HFFc6 (cell line): ENCODE measurements at places on chromosomes 5 and 9. TPM values are rescaled to one million over a fixed set of nuclear protein-coding genes. Genes with fewer than 3 reads are reported as not detected.

DNA sequence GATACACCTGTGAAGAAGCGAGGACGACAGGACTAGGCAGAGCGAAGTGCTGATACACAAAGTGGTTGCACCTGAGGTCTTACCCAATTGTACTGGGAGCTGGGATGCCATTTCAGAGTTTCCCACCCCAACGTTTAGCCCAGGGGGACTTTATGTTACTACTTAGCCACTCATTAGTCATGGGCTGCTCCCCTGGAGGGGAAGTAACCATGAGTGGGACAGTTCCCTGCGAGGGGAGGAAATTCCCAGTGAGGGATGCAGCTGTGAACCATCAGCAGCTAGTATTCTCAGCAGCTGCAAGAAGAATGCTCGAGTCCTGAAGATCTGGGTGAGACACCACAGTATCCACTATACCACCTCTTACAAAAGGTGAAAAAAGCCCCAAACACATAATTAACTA lies 93.7 kb upstream of the ACTBL2 start:
- no peak for DNase-seq

DNA sequence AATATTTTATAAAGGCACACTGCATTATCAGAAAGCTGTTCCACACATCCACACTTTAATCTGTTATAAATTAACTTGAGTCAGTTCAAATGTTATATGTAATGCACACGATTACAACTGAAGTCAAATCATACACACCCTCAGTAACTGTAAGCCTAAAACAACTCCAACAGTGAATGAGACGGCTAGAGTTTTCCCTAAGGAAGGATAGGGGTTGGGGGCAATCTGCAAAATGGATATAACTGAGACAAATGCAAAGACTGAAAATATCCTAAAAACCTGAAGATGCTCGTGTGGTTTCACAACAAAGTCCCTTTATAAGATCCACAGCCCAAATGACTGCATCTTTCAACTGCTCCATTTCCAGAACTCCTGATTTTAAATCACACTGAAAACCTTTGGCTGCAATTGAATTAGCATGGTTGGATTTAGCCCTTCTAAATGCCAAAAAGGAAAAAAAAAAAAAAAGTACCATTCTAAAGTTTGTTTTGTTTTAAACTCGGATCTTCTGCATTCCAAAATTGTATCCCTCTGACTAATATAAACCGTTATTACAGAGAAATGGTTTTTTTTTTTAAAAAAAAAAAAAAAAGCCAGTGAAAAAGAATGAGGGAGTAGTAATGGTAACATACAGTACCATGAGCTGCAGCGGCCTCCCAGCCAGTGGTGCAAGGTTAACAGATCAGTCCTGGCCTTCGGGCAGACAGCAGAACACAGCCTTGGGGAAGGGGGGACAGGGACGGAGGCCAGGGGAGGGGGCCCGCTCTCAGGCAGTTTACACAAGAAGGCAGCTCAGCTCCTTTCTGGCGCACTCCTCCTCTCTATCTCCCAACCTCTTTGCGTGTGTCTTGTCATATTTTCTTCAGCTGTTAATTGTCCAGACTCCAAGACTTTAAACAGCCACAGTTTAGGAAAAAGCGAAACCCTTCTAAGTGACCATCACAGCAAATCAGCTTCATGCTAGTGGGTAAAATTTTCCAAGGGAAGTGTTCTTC lies 166.1 kb downstream of the BNC2 start:
- DNase-seq, result no peak

NFIL3 gene
- total RNA-seq, result 11.8 to 16.9 TPM (median 12.8 TPM) in 3 replicates

DNA sequence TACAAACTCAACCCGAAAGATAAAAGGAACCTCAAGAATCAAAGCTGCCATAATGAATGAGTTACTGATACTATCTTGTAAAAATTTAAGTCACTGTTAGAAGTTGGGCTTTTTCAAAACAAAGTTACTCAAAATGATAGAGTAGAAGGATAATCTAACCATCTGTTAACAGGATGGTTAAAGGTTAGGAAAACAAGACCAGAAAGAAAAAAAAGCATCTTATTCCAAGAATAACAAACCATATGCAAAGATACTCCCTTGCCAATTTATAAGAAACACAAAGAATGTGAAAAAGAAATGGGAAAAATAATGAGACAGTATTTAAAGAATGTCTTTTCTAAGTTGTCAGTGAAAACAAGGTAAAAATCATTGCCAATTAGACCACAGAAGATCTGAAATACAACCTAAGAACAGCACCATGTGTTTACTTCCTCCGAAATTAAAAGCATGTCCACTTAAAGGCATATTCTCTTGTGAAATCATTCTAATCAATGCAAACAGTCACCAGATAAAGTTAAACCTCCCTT lies 51.2 kb downstream of the STRBP start:
- no peak for DNase-seq

- DNase-seq, result no peak
Observed at GRCh38 chr5:155750571-155750970, 576.4 kb upstream of the SGCD start.

- DNase-seq, result no peak
Observed at GRCh38 chr5:149617760-149618306, 36.5 kb downstream of the ARHGEF37 start.

CHSY3 gene
- 0.05 to 0.19 TPM in 2 of 3 replicates, not detected in the other for total RNA-seq

BTNL3 gene
- not detected in 3 replicates for total RNA-seq

DNA sequence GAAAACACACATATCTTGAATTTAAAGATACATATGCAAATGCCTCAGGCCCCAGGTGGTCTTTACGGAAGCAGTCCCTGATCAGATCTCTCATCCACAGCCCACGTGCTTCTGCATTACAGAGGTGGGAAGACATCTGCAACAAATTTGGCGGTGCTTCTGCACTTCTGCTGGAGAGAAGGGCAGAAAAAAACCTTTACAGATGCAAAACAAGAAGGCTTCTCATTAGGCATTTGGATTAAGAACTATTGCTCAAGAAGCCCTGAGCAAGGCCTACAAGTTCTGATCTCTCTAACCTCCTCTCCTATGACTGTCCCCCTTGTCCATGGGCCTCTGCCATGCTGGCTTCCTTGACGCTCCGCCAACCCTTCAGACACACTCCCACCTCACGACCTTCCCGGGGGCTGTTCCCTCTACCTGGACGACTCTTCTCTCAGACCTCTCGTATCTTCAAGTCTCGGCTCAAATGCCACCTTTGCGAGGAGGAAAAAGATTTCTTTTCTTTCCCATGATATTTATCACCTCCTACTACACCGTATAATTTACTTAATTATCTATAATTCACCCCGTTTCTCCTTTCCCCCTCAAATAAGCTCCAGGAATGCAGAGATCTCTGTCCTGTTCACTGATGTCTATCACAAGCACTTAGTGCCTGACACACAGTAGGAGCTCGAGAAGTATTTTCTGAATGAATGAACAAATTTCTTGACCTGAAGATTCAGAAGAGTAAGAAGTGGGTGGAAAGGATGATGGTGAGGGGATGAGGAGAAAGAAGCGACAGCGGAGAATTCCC lies 1.1 kb downstream of the MTMR12 start:
- DNase-seq, result no peak

FCHSD1 gene
- 23.5 to 31.7 TPM (median 24.4 TPM) in 3 replicates for total RNA-seq

DNA sequence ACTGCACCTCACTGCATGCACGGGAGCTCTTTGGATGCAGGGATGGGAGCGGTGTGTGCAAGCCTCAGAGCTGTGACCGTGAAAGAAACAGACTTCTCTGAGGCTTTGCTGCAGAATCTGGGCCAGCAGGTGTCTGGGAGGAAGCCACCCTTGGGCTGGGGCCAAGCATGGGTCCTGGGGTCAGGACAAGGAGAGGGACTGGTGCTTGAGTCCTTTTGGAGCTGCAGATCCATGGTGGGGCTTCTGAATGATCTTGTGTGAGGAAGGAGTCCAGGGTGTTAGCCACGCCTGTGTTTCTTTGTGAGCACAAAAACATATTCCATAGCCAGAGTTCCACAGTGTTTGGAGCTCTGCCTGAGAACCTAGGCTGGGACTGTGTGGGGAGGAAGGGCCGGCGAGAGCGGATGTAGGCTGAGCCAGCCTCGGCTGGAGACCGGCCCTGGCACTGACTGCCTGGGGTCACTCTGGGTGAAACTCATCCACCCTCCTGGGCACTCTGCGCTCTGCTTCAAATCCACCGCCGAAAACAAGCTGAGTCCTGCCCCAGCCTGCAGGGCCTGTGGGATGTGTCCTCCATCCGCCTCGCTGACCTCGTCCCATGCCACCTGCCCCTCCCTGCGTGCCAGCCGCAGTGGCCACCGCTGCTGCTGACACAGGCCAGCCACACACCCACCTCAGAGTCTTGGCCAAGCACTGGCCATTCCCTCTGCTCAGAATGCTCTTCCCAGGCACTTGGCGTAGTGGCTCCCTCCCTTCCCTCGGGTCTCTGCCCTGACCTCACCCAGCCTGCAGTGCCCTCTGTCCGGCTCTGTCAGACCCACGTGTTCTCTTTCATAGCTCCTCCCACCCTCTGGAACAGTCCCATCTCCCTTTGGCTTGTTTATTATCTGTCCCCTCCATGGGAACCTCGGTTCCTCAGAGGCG lies 26.7 kb downstream of the ERGIC1 start:
- no peak for DNase-seq

- DNase-seq, result no peak
Observed at GRCh38 chr9:98091735-98092612, 27.0 kb downstream of the TRIM14 start.

- DNase-seq, result no peak
Observed at GRCh38 chr9:89448381-89448780, 49.5 kb downstream of the SEMA4D start.

FAM120AOS gene
- total RNA-seq, result 33.7 and 35.6 TPM in 2 replicates

- DNase-seq, result peak; percentile 13
Observed at GRCh38 chr9:27408001-27408400, 111.1 kb upstream of the EQTN start.

RAB3C gene
- not detected in 3 replicates for total RNA-seq

DNA sequence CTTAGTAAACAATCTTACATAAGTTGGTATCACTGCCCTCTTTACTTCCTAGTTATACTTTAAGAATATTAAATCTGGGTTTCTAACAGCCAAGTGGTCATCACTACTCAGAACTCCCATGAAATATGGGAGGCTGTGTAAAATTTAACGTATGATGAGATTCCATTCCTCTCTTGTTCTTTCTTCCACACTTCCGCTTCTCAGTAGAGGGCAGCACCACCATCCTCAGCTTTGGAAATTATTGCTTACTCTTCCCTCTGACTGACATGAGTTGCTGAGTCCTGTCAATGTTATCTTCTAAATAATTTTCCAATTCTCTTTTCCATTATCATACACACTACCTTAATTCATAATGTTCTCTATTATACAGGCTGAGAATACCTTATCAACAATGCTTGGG lies 194.0 kb downstream of the RFX3 start:
- no peak for DNase-seq

DNA sequence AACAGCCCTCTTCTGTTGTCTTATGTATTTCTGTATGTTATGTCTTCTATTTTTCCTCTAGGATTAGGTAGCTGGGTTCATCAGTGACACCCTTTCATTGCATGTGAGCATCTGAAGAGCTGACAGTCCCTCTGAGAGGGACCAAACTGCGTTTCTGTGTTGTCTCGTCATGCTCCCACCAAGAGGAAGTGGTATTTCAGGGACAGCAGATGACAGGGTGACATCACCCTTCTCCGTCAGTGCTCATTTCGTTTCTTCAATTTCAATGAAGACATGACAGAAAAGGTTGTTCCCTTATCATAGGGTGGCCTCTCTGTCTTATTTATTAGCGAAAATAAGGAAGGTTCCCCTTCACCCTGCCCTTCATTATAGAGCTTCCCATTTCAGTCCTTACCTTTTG lies 225.9 kb upstream of the NR4A3 start:
- DNase-seq, result no peak

DNA sequence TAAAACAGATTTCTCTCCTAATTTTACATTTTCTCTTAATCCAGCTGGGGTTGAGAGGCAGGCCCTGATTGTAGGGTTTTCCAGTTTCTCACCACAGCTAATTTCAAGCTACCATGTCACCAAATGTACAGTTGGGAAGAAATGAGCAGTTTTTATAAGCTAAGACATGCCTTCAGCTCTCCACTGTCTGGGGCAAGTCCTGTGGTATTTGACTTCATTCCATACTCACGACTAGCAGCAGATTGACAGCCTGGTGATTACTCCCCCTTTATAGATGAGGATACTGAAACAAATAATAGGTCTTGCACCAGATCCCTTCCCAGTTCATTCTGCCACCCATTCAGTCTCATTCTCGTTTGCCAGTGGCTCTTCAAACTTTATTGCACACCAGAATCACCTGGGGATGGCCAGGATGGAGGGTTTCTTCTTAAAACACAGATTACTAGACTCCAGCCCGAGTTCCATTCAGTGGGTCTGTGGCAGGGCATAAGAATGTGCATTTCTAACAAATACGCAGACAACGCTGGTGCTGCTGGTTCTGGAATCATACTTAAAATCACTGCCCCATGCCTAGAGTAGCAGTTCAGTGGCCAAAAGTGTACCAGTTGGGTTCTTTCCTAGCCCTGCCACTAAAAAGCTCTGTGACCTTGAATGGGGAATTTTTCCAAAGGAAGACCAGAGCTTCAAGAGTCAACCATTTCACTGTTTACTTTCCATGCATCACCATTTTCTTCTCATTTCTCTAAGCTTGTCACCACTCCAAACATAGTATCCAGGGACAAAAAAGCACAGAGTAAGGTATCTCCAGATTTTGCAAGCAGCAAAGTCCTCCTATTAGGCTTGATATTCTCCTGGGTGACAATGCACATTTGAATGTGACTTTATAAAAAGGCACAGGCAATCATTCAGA lies 64.3 kb downstream of the CSNK1A1 start:
- DNase-seq, result peak; percentile 69

PDE6A gene
- not detected in 3 replicates for total RNA-seq

GPR150 gene
- 0.20 TPM in 1 of 2 replicates, not detected in the other for total RNA-seq

HK3 gene
- total RNA-seq, result not detected in 3 replicates

DNA sequence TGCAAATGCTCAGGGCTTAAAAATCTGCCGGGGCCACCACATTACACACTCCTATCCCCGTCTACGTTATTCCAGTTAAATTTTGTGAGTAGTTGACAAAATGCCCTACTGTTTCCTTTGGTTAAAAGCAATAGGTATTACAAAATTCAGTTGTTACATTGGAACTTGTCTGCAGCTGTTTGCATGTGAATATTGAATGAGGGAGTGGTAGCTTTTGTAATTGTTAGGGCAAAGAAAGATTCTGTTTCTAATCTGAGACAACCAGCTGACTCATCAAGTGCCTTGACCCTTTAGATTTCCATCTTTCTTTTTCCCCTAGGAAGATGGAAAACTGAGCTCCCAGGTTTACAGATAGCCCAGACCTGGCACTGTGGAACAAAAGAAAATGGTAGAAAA lies 30.2 kb downstream of the MAML1 start:
- peak; percentile 47 for DNase-seq

FAM78A gene
- 0.34 to 1.2 TPM (median 0.64 TPM) in 3 replicates for total RNA-seq
